Activated T-cell treated with anti-CD3 and anti-CD28 coated beads for 48 hours (primary cell): ENCODE measurements at places on chromosomes 12 and 14.

DNA sequence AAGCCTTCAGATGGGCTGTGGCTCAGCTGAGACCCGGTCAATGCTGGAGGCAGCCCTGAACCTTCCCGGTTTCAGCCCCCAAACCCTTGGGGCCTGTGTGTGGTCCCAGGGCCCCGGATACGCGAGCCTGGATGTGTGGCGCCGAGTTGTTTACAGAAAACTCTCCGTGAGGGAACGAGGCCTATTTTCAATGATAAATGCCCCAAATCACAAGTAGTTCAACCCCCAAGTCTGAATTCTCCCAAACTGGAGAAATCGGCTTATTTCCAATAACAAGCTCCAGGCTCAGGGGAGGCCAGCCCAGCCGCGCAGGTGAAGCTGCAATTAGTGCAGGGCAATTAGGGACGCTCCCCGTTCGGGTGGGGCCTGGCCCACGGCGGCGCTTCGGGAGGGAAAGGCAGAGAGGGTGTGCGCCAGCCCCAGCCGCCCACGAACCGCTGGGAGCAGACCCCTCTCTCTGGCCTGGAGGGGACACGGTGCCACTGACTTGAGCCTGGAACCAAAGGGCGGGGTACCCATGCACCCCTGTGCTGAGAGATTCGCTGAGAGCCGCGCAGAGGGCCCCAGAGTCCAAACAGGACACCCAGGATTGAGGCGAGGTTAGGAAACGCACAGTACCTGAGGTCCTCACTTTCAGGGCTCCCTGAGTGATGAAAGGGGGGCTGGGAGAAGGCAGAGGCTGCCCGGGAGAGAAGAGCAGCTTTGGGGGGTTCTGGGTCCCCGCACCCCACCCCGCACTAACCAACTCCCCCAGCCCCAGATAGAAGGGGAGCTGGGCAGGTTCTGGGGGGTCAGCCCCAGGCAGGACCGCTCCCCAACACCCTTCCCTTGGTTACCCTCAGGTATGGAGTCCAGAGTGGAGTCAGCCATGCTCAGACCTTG, 14.2 kb upstream of the ANKRD9 start:
- DNase-seq = no peak

- no peak for DNase-seq
Observed at GRCh38 chr14:48390346-48390745, 714.9 kb upstream of the MDGA2 start.

GRCh38 chr12:124442772-124443445, 124.5 kb downstream of the NCOR2 start:
- no peak for DNase-seq

DNA sequence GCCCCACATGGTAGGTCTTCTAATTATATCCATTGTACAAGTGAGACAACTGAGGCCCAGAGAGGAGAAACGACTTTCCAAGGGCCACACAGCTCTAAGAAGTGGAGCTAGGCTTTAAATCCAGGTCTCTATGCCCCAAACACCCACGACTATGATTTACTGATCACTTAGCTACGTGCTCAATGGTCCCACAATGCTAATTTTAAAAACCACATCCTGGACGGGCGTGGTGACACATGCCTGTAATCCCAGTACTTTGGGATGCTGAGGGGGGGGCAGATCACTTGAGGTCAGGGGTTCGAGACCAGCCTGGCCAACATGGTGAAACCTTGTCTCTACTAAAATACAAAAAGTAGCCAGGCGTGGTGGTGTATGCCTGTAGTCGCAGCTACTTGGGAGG, 8.4 kb upstream of the MLEC start:
- no peak for DNase-seq

GRCh38 chr14:47422191-47422590, 253.2 kb downstream of the MDGA2 start:
- DNase-seq = no peak

GRCh38 chr14:101254805-101255764, 306.2 kb upstream of the DIO3 start:
- no peak for DNase-seq

DNA sequence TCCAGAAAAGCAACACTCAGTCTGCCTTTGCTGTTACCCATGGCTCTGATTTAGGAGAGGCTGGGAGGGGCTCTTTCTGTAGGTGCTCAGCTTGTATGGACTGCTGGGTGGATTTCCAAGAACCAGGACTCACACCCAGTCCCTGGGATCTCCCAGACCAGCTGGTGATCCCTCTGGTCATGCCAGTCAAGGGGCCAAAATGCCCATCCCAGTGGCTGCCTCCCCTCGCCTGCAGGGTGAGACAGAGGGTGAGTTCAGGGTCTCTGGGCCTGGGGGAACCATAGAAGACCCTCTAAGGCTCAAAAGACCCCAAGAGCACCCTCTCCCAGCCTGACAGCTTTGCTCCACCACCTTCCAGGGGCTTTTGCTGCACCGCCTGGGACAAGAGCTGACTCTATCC, 78.6 kb upstream of the MYL2 start:
- no peak for DNase-seq

GRCh38 chr12:65517656-65518210, 239.2 kb downstream of the MSRB3 start:
- DNase-seq = no peak

- no peak for DNase-seq
Observed at GRCh38 chr12:9115731-9116559, at the start of gene A2M. Gene A2M, minus strand, starts transcription at chr12:9115919. Its CDS starts 70 bp downstream, at chr12:9115849.

DNA sequence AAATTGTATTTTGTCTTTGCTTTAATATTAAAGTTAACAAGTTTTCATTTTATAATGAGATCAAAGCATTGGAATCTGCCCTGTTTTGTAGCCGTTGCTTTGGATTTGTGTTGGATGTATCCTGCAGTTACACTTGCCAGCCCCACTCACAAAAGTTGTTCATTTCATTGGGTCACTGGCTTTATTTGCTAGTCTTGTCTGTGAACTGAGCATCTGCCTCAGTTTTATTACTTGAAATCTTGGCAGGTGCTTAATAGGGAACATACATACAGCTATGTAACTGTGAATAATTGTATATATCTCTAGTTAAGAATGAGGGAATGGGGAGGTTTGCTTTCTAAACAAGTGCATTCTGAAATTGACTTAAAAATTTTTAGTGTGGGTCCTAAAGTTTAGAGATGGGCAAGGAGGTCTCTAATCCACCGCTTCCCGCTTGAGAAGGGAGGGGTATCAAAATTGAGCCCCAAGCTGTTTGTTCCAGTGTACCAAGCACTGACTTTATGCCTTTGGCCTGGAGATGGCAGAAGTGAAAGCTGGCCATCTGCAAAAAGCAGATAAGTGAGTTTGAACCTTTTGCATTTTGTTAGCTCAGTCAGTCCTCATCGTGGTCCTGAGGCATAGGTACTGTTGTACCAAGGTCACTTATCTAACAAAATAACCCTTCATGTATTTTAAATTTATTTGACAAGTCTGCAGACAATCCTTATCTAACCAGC, 9.3 kb downstream of the EIF5 start:
- no peak for DNase-seq

- DNase-seq = no peak
Observed at GRCh38 chr12:1309613-1310012, 284.8 kb downstream of the FBXL14 start.
